Stimulated activated CD8-positive, alpha-beta memory T cell treated with anti-CD3 and anti-CD28 coated beads, Interleukin-2, amount 100 ng/mL, for 1 hour (primary cell): ENCODE measurements at places on chromosomes 6 and 20.

DNA sequence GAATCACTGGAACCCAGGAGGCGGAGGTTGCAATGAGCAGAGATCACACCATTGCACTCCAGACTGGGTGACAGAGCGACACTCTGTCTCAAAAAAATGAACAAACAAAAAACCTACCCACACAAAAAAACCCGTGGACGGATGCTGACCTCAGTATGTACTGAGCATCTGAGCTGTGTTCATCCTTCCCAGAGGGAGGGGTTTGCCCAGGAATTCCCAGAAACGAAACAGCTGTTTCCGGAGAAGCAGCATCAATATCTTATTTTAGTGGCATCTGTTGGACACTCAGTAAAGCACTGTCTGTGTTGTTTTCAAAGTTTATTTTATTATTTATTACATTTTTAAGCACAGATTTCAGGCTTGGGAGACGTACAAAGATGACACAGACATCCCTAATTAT lies 18.7 kb downstream of the NANP start:
- DNase-seq: no peak

DNA sequence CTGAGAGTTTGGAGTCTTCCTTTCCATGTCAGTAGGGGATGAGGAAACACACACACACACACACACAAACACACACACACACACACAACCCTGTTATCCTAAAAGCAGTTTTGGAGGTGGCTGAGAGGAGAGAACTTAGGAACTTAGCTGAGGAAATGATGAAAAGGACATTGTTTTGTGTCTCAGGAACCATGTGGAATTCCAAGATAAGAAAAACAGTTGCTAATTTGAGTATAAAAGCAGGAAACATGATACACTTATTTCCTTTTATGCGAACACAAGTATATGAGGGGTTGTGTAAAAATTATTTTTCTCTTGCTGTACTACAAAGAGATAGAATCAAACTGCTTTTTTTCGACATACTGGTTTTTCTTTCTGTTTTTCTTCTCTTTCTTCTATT lies at the start of gene MYCT1:
Gene MYCT1, plus strand, starts transcription at position 264 of the 400 bp plus-strand sequence. Its CDS starts 6 bp downstream, at position 270.
- no peak for DNase-seq

- no peak for DNase-seq
Observed at GRCh38 chr20:64241061-64241460, 14.5 kb upstream of the PCMTD2 start.

GRCh38 chr6:1801401-1801800 lies 191.7 kb downstream of the FOXC1 start:
- DNase-seq: no peak

DNA sequence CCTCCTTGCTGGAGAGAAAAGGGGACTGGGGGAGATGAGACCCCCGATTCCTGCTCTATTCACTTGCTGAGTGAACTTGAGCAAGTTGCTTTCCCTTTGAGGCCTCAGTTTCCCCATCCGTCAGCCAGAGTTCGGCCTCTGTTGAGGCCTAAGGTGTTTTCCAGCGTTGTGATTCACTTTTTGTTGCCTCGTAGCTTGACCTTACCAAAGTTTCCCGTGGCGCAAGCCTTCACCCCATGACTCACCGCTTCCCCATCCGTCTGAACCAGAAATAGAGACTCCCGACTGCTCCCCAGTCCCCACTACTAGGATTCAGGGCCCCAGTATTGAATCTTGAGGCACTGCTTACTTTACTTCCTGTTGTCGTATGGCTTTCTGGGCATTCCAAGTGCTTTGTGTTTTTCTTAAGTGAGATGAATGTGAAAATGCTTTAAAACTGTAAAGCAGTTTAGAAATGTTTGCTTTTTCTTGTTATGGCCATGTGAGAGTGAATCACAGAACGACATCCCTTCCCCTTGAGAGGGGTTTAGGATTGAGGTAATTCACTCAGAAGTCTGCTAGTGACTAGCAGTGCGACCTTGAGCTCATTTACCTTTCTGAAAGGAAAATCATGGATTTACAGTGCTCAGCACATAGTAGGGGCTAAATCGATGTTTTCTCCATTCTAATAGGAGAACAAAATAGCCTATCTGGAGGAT lies 1.2 kb downstream of the CHMP4B start:
- DNase-seq: no peak

- DNase-seq: no peak
Observed at GRCh38 chr6:147709396-147710272, 201.1 kb downstream of the SAMD5 start.

GRCh38 chr6:30169658-30170614 lies 6.6 kb downstream of the TRIM15 start:
- DNase-seq: no peak

DNA sequence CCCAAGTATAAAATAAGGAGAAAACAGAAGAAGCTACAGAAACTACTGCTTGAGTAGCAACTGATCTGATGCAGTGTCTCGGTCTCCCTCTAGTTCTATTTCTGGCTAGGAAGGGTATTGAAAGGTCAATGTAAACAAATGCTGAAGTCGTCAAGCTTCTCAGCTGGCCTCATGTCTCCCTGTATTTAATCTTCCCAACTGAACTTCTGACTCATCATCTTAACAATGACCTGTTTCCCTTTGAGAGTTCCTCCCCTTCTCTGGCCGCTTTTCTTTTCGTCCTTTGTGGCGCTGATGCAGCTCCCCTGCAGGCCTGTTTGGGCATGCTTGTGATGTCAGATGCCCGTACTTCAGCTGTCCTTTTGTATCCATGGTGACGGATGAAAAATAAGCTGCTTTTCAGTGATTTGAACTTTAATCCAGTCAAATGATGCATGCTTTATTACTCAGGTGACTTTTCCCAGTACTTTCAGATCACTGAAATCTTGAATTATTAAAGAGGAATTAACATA lies 7.8 kb upstream of the LCA5 start:
- DNase-seq: no peak

DNA sequence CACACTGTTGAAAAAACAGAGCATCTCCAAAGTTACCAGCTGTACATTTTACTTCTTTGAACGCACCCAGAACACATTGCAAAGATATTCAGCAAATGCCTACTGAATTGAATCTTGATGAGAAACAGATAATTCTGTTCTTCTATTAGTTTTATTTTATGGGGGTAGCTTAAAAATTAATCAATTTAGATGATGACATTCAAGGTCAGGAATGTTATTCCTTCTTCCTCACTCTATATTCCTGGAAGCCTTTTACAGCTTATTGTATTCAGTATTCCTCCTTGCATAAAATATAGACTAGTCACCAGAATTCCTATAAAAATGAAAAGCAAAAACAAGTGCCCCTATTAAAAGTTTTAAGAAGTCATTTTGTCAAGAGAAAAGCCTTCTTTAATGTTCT lies 21.4 kb upstream of the GMDS start:
- DNase-seq: no peak

- DNase-seq: no peak
Observed at GRCh38 chr20:25000268-25000801, 7.8 kb upstream of the APMAP start.

DNA sequence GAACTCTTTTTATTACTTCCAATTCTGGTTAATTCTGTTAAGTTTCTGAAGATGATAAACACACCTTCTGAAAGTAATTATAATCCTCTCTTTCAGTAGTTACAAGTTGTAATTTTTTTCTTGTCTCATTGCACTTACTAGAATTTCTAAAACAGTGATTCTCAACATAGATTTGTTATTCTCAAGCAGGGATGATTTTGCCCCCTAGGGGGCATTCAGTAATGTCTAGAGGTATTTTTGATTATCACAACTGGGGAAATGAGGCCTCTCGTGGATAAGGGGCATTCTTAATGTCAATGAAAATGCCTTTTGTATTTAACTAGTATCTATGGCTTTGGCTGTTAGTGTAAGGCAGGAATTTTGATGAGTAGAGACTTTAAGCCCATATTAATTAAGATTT lies 39.4 kb upstream of the MAFB start:
- no peak for DNase-seq

DNA sequence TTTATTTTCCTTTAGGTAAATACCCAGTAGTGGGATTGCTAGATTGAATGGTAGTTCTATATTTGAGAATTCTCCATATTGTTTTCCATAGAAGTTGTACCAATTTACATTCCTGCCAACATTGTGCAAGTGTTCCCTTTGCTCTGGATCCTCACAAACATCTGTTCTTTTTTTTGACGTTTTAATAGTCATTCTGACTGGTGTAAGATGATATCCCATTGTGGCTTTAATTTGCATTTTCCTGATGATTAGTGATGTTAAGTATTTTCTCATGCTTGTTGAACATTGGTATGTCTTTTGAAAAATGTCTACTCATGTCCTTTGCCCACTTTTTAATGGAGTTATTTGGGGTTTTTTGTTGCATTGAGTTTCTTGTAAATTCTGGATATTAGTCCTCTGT lies 85.6 kb downstream of the UBE3D start:
- no peak for DNase-seq

GRCh38 chr6:48835421-48835958 lies 627.6 kb downstream of the MMUT start:
- DNase-seq: no peak

DNA sequence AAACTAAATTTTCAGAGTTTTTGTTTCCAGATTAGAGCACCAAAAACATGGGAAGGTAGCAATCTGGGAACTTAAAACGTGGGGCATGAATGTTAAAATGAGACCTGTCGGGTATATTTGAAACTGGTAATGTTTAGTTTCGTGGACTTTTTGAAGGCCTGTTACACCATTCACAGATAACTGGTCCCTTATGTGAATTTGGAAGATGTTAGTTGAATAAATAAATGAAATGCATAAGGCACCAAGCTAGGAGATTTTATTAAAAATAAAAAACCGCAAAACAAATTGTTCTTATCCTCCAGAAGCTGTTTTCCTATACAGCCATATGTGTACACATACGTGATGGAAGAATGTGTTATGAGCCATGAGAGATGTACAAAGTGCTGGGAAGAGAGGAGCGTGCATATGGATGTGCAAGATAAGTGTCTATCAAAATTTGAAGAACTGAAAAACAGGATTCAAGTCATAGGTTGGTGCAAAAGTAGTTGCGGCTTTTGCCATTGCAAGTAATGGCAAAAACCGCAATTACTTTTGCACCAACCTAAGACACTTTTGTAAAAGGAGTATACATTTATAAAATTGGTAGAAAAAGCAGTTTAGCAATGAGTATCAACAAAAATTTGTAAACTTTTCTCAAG lies 700 bp upstream of the MCUR1 start:
- DNase-seq: no peak

DNA sequence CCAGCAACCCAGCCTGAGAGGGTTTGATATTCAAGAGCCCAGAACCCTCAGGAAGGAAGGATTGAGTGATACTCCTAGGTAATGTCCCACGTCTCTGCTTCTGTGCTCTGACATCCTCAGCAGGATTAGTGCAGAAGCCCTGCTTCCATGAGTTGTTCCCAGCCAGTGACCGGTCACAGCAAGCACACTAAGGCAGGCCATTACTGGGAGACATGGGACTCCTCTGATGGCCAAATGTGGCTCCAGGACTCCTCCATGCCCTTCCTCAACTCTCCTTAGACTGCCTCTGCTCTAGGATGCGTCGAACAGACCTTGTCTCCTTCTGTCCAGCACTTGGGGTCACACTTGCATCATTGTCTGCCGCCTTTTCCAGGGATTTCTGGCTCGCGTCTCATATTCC lies 7.6 kb downstream of the HLA-A start:
- no peak for DNase-seq

DNA sequence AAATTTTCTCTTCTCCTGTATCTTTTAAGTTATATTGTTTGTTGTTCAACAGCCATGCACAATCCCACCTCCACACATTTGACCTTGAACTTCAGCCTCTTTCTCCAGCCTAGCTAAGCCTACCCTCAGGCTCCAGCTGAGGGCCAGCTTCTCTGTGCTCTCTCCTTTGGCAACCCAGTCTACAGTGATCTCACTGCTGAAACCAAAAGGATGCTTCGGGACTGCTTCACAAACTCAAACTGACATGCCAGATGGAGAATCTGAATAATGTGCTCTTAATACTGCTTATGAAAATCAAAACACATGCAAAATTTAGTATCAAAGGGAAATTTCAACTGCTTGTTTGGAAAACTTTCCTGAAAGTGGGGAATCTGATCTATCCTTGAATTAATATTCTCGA lies 16.1 kb upstream of the RIN2 start:
- no peak for DNase-seq

GRCh38 chr20:17887331-17888030 lies 81.1 kb downstream of the SNX5 start:
- DNase-seq: no peak

DNA sequence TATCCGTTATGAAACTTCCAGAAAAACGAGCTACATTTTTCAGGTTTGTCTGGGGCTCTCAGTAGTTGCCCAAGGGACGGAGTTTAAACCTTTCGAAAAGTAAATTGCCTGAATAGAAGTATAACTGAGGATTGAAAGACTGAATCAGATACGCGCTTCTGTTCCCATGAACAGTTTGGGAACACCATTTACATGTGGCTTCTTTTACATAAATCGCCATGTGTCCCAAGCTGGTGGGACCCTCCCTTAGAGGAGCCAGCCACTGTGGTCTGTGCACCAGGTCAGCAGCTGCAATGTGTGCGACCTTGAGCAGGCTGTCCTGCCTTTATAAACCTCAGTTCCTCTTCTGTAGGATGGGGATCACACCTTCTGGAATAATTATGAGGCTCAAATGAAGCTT lies 11.0 kb downstream of the ENTPD6 start:
- no peak for DNase-seq

DNA sequence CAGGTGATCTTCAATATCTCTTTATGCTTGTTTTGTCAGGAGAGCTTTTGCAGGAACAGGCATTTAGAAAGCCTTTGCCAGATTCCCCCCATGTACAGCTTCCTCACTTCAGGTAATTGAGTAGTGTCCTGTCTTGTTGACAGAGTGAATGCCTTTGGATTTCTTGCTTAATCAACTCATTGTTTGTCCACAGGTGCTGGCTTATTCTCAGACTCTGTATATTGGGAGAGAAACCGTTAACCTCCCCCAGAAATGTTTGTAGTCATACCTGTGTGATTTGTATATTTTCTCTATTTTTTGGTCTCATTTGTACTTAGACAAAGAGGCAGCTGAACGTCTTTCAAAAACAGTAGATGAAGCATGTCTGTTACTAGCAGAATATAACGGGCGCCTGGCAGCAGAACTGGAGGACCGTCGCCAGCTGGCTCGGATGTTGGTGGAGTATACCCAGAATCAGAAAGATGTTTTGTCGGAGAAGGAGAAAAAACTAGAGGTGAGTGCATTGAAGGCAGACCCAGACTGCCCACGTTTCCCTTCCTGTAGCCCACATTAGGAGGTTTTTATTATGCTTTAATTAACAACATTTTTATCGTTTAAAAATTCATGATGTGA lies 32.3 kb downstream of the RPRD1B start:
- DNase-seq: no peak

DNA sequence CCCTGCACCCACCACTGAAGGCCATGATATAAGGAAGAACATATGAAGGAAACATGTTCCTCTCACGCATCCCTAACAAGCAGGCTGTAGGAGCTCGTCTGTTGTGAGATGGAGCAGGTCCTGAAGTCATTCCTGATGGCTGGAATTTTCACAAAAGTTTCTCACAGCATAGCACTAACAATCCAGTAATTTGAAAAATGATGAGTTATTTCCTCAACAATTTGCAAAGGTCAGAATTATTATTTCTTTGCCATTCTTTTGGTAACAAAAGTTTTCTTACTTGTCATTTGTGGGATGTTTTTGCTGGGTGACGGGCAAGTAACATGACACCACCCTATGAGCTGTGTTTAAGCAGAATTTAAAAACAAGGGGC lies 27.6 kb upstream of the FRMD1 start:
- no peak for DNase-seq

GRCh38 chr6:2646346-2646745 lies 104.4 kb downstream of the MYLK4 start:
- no peak for DNase-seq

GRCh38 chr6:39899554-39900295 lies 34.5 kb downstream of the MOCS1 start:
- no peak for DNase-seq

- no peak for DNase-seq
Observed at GRCh38 chr20:19430641-19431315, 218.3 kb downstream of the SLC24A3 start.

- DNase-seq: no peak
Observed at GRCh38 chr6:30508890-30509736, 19.8 kb downstream of the HLA-E start.
